Hematopoietic multipotent progenitor cell treated with erythropoietin and hydrocortisone succinate and interleukin-3 and kit ligand, for 4 days (in vitro differentiated cells): ENCODE measurements at places on chromosomes 1 and 21.

DNA sequence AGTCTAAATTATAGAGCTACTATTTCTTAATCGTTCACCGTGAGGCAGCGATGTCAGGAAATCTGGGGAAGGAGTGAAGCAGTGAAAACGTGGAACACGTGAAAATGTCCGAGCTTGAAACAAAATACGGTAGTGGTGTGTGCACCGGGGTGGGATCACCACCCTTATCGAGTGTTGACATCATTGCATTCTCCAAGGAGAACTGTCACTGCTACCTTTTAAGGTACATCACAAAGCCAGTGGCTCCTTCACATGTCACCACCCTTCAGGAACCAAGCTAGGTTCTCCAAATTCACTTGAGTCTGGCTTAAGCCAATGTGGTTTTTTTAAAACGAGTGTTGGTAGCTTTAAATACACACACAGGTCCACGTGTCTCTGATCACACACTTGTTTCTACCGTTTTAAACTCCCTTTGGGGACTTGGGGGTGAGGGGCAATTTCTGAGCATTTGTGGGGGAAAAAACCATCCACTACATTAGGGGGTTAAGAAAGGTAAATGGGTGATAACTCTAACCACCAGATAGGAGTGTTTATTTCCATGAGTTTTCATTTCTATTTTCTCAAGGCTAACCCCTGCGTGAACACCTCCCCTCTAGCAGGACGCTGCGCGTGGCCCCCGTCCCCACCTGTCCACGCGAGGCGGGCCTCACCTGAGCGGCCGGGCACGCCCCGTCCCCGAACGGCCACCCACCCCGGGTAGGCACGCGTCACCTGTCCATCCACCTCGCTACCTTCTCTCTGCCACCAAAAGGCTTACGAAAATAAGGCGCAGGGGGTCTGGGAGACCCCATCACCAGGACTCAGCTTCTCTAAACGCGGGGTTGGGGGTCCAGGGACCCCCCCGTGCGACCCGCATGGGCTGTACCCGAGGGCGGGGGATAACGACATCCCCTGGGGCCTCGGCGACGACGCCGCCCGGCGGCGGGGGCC is 978 bp downstream of the PRDM15 start:
- DNase-seq, result peak; percentile 73

- peak; percentile 55 for DNase-seq
These were observed 25.3 kb downstream of the RBM11 start for GRCh38 chr21:14241297-14241696.

GRCh38 chr21:36910581-36911307 is 55.7 kb downstream of the HLCS start:
- DNase-seq, result no peak

GRCh38 chr1:171858696-171859095 is 17.4 kb downstream of the DNM3 start:
- no peak for DNase-seq

DNA sequence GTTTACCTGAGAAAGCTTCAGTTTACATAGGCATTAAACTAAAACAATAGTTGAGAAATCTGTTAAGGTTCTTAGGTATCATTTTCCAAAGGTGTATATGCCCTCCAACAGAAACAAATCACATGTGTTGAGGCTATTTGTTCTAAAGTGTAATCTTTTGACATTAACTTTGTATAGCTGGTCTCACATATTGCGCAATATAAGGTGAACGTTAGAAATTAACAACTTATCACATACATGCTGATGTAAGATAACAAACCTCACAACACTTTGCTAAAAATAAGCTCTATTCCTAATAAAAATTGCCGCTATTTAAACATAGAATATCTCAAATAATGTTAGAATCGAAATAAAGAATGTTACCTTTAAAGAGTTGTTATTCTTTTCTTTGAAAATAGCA is 340.6 kb downstream of the SRGAP2C start:
- peak; percentile 57 for DNase-seq

- DNase-seq, result no peak
These were observed 19.3 kb upstream of the RAB3GAP2 start for GRCh38 chr1:220291580-220291979.

DNA sequence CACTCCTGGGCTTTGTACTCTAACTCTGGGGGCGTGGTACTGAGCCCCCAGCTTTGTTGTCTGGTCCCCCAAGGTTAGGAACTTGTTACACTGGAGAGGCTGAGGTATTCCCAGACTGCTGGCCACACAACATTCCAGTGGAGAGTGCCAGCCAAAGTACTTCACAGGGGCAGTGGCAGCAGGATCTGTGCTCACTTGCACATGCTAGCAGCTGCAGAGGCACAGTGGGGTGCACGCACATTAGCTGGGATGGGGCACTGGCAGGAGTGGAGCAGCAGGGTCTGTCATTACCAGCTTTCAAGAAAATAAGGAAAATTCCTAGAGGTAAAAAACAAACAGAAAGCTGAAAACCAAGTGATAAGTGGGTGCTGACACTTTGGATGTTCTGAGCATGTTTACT is 31.0 kb downstream of the ZNF691 start:
- no peak for DNase-seq

GRCh38 chr21:35257413-35257812 is 208.3 kb upstream of the RUNX1 start:
- no peak for DNase-seq

DNA sequence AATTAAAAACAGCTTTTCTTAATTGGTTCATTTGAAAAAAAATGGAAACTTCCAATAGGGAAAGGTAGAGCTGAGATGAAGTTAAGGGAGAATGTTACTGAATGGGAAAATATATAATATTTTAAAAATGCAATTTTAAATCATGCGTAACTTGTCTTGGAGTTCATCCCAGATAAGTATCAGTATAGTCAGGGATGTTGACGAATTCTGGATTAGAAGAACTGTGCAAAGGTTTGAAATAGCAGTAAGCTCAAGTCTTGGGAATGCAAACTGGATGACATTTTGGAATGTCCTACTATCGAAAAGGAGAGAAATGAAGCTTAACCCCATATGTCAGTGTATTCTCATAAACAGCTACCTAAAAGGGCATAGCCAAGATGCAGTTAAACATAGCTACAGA is 4.0 kb upstream of the ST6GALNAC3 start:
- DNase-seq, result no peak

GRCh38 chr21:33839806-33840205 is 75.8 kb downstream of the ATP5PO start:
- no peak for DNase-seq

- peak; percentile 52 for DNase-seq
These were observed 62.2 kb downstream of the ZNF684 start for GRCh38 chr1:40593449-40594186.

DNA sequence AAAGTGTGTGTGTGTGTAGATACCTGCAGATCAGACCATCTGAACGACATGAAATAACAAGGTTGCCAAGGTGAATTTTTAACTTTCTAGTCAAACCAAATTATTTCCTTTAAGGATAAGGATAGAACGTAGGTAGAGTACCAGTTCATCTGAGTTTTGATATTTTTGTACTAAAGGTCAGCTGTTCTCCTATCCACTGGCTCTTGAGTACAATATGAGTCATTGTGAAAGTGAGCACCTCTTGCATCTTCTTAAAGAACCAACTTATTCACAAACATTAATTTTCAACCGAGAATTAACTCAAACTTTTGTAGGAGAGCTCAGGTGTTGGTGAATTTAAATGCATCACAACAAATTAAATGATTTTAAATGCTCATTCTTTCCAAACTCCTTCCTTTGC is 71.5 kb downstream of the IFI44 start:
- DNase-seq, result no peak

DNA sequence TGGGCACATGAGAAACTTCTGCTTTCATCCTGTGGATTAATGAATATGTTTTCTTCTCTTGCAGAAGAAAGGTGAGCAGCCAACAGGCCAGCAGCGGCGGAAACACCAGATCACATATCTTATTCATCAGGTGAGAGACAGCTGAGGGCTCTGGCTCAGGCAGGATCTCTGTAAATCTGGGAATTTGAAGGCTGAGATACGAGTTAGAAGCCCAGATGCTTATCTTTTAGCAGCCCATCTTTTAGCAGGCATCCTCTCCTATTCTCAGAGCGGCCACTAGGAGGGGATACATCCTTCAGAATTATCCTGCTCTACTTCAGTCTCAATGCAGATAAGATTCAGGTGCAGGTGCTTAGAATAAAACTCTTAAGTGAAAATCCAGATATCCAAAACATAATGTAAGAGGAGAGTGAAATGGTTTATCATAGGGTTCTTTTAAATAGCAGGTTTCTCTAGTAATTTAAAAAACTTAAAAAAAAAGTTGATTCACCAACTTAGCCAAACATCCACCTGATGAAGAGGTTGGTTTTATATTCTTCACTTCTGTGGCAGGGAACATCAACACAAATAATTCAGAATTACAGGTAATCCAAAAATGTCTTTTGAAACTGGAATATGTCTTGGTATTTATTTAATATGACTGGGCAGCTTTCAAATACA is 19.3 kb downstream of the SH2D2A start:
- peak; percentile 81 for DNase-seq

DNA sequence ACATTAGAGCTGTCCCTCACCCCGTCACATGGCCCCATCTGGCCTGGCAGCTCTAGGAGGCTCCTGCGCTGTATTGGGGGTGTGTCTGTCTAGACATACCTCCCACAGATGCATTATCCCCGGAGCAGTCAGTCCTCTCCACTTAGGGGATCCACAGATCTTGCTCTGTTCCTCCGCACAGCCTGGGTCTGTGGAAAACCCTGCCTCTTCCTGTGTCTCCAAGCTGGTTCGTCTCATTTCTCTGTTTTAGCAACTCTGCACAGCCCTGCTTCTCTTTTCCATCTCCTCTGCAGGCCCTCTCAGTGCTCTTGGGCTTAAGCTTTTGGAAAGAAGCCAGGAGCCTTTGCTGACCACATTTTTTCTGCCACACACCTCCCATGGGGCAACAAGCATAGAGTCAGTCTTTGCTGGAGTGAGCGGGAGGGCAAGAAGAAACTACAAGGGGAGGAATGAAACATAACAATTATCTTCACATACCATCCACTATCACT is 241.5 kb downstream of the FOXD2 start:
- DNase-seq, result peak; percentile 47

- no peak for DNase-seq
These were observed 4.6 kb downstream of the BOLA1 start for GRCh38 chr1:149903836-149904491.

DNA sequence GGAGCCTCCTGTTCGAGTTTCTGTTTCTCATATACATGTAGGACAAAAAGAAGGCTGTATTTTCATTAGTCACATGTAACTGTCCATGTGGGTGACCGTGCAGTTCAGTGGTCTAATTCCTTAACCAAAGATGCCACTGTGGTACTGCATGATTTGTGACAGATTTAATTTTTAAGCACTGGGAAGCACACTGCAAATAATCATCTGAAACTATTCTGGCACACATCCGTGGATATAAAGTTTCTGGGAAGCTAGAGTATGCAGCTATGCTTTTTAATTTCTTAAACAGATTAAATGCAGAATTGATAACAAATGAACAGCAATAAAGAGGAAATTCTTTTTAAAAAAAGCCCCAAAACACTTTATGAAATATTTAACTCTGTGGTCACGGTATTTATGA is 254.8 kb downstream of the LMO4 start:
- DNase-seq, result no peak

DNA sequence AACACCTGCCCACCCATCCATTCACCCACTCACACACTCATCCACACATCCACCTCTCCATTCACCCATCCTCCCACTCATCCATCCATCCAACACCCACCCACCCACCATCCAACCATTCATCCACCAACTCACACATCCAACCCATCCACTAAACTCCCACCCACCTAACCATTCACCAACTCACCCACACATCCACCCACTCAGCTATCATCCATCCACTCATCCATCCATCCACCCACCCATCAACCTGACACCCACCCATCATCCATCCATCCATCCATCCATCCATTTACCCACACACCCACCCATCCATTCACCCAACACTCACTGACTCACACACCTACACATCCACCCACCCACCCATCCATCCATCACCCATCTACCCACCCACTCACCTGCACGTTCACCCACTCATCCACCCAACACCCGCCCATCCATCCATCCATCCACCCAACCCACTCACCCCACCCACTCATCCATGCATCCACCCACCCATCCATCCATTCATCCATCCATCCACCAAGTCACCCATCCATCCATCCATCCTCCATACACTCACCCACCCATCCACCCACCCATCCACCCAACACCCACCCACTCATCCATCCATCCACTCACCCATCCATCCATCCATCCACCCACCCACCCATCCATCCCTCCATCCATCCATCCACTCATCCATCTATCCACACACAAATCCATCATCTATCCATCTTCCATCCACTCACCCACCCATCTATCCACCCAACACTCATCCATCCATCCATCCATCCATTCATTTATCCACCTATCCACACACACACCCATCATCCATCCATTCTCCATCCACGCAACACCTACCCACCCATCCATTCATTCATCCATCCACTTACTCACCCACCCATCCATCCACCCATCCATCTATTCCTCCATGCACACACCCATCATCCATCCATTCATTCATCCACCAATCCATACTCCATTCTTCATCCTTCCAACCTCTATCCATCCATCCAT is 17.4 kb upstream of the PRDM16 start:
- no peak for DNase-seq

DNA sequence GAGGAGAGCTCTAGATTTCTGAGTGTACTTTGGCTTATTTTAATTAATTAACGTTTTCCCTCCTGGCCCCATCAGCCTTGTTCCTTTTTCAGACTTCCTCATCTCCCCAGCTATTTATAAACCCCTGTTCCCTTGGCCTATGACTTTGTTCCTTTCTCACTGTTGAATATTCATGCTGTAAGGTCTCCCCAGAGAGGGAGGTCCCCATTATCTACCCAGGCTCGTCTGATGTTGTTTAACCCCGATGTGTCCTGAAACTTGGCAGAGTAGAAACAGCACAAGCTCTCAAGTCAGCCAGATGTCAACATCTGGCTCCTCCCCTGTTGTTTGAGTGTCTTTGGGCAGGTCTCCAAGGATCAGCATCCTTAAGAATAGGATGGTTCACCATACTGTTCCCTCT is 153.6 kb downstream of the HIVEP3 start:
- peak; percentile 54 for DNase-seq

DNA sequence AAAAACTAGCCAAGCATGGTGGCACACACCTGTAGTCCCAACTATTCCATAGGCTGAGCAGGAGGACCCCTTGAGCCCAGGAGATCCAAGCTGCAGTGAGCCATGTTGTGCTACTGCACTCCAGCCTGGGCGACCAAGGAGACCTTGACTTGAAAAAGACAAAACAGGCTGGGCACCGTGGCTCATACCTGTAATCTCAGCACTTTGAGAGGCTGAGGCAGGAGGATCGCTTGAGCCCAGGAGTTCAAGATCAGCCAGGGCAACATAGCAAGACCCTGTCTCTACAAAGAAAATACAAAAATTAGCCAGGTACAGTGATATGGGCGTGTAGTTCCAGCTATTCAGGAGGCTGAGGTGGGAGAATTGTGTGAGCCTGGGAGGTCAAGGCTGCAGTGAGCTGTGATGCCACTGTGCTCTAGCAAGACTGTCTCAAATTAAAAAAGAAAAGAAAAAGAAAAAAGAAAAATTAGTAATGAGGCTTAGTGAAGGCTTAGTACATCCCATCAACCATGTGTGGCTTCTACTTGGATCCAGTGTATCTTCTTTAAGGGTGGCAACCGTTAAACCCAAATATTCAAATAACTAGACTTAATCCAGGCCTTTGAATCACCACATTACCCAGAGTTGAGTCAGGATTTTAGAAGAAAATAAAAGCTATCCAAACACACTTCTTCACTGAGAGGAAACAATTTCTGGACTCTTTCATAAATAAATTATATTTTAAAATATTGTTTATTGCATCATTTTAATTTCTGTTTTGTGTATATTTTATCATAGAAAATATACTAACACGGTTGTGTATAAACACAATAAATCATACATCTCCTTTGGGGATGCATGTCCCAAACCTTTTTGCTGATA is 74.3 kb upstream of the RAB4A start:
- DNase-seq, result no peak
